ENCODE measurements at places on chromosomes 12 and 14. TPM values are rescaled to one million over a fixed set of nuclear protein-coding genes. Genes with fewer than 3 reads are reported as not detected.

DNA sequence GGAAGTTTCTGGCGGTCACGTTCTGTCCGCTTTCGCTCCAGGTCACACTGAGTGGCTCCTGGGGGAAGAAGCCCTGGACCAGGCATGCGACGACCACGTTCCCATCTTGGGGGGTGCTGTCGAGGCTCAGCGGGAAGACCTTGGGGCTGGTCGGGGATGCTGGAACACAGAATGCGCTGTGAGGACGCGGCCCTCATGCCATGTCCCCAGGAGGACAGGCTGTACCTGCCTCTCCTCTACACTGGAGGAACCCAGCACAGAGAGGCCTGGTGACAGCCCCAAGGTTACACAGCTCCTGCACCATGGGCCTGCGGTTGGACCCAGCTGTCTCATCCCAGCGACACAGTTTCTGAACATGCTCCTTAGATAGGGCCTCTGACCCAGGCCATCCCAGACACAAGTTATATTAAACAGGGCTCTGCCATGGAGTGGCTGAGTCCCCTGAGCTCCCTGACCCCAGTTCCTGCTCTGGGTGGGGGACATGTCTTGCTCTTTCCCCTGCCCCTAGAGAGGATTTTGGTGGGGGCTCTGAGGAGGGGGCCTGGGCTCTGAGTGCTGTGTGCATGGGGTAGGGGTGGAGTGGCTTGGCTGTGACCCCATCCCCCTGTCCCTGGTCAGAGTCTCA, 62.0 kb downstream of the TMEM121 start:
- no peak overlapping the region for H3K4me3 ChIP-seq
- H3K27me3 ChIP-seq: no peaks in the 10 kb centered on the region
- no peaks in the 10 kb centered on the region for H3K4me1 ChIP-seq
- H3K36me3 ChIP-seq: no peaks in the 10 kb centered on the region
- no peak overlapping the region for H3K27ac ChIP-seq

Gene OR4E2
- total RNA-seq: not detected

GRCh38 chr14:93033084-93033982, 82.4 kb downstream of the ITPK1 start:
- H3K4me3 ChIP-seq: peak overlapping the region; percentile 4
- DNase-seq: peak; percentile 20
- peaks cover 52% of the 10 kb centered on the region for H3K4me1 ChIP-seq
- no peaks in the 10 kb centered on the region for H3K27me3 ChIP-seq

Gene SYNDIG1L
- not detected for total RNA-seq

GRCh38 chr12:123113026-123113425, 37.9 kb downstream of the PITPNM2 start:
- H3K36me3 ChIP-seq: peaks cover 12% of the 10 kb centered on the region
- no peak for DNase-seq
- H3K27ac ChIP-seq: peak overlapping the region; percentile 20

GRCh38 chr12:112304436-112304835, 77.8 kb downstream of the HECTD4 start:
- no peak for DNase-seq
- H3K36me3 ChIP-seq: peaks cover 12% of the 10 kb centered on the region
- no peak overlapping the region for H3K4me3 ChIP-seq
- H3K27me3 ChIP-seq: no peaks in the 10 kb centered on the region
- H3K4me1 ChIP-seq: peaks cover 8% of the 10 kb centered on the region

- no peak for DNase-seq
- H3K4me1 ChIP-seq: no peaks in the 10 kb centered on the region
- no peaks in the 10 kb centered on the region for H3K27me3 ChIP-seq
- H3K36me3 ChIP-seq: no peaks in the 10 kb centered on the region
Measured at GRCh38 chr12:54227376-54227775, 38.6 kb upstream of the SMUG1 start.

Gene SLC17A8
- total RNA-seq: not detected

Gene COX8C
- not detected for total RNA-seq

DNA sequence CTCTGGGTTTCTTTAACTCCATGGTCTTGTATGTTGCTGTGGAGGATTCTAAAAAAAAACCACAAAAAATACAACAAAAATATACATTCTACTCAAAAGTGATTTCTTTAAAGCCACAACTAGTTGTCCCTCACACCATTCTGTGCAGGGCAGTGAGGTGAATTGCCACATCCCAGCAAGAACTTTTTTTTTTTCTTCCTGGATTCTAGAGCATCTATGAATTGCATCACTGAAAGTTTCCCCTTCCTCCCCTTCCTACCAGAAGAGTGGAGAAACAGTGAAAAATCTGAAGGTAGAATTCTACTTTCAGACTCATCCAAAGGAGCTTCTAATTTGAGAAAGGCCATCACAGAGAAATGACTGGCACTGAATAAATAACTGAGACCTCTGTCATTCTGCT, 395.3 kb downstream of the AEBP2 start:
- peaks cover 30% of the 10 kb centered on the region for H3K4me1 ChIP-seq
- no peaks in the 10 kb centered on the region for H3K27me3 ChIP-seq
- H3K4me3 ChIP-seq: no peak overlapping the region
- peaks cover 4% of the 10 kb centered on the region for H3K36me3 ChIP-seq
- no peak for DNase-seq
- H3K27ac ChIP-seq: peak overlapping the region; percentile 74

GRCh38 chr14:21098076-21098891, at the start of gene ZNF219:
ZNF219 (minus strand) TSS chr14:21098655; CDS start chr14:21093591, 5,064 bp downstream.
- H3K27me3 ChIP-seq: no peaks in the 10 kb centered on the region
- peaks cover 28% of the 10 kb centered on the region for H3K4me1 ChIP-seq
- DNase-seq: peak; percentile 34

DNA sequence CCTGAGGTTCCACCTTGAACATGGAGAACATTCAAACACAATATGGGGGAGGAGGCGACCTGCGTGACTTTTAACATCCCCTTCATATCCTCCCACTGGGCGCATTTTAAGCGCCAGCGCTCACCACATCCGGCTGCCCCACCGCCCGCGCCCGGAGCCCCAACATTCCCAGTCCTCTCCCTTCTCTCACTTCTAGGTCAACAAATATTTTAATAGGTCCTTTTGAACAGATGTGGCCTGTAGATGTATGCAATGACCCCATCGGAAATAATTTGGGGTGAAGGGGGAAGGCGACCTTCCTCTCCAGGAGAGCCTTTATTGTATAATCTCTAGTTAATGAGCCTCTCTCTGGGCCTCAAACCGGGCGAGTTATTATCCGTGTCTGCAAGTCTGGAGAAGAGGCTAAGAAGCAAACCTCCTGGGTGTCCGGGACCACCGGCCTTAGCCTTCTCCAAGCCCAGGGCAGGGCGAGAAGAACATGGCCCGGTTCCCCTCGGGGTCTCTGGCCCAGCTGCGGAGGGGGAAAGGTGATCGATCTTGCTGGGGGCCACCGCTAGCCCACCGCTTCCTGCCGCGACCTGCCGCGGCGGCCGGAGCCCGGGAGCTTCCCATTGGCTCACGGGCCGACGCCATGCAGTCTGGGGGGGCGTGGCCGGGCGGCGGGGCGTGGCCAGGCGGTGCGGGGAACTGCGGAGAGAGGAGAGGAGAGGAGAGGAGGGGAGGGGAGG, 83.2 kb upstream of the HMGA2 start:
- H3K4me1 ChIP-seq: peaks cover 15% of the 10 kb centered on the region
- peak overlapping the region; percentile 76 for H3K27ac ChIP-seq
- no peaks in the 10 kb centered on the region for H3K36me3 ChIP-seq

Gene CD163L1
- not detected for total RNA-seq

GRCh38 chr12:113056631-113057488, at the start of gene DTX1:
DTX1 (plus strand) TSS chr12:113056730; CDS start chr12:113058193, 1,463 bp downstream.
- no peaks in the 10 kb centered on the region for H3K36me3 ChIP-seq
- H3K4me1 ChIP-seq: peaks cover 6% of the 10 kb centered on the region
- H3K27me3 ChIP-seq: peaks cover 1% of the 10 kb centered on the region
- H3K27ac ChIP-seq: peak within 1 kb of the TSS; percentile 40
- DNase-seq: peak; percentile 41
- H3K4me3 ChIP-seq: peak within 1 kb of the TSS; percentile 64

DNA sequence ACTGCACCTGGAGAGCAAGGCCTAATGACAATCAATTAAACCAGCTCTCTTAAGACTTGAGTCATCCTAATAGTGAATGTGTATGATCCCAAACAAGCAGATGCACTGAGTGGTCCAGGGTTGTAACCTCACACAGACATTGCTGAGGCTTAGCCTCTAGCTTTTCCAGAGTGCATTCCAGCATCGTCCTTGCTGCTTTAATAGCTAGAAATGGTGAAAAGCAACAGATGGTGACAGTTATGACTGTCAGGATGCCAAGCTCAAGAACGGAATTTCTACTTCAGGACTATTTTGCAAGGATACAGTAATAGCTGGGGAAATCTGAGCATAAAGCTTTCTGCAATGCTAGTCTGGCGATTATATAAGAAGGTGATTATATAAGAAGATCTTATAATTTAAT, 34.6 kb downstream of the PTPRR start:
- H3K36me3 ChIP-seq: no peaks in the 10 kb centered on the region
- H3K27ac ChIP-seq: no peak overlapping the region
- DNase-seq: no peak

GRCh38 chr12:31118347-31119191, 44.9 kb downstream of the DDX11 start:
- DNase-seq: peak; percentile 56
- no peaks in the 10 kb centered on the region for H3K27me3 ChIP-seq
- H3K4me3 ChIP-seq: peak overlapping the region; percentile 30
- no peaks in the 10 kb centered on the region for H3K4me1 ChIP-seq

DNA sequence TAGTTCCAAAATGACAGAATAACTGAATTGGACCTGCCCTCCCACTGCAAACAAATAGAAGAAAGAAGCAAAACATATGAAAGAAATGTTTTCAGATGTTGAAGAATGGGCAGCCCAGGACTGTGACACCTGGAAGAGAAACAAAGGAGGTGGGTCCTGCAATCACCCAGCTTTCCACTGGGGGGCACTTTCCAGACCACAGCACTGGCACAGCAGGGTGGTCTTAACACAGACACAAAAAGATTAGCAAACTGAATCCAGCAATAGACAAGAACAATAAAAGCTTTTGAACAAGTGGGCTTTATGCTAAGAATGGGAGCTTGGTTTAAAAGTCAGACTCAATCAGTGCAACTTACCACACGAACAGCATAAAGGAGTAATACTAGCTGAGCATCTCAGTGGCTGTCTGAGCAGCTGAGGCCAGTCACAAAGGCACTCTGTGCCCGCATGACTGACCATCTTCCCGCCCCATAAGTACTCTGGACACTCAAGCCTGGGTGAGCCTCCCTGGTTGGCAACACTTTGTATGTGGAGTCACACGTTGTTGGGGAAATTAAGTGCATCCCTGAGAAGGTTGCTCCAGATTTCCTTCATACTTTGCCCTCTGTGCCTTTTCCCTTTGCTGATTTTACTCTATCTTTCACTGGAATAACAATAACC, 27.7 kb downstream of the JKAMP start:
- H3K36me3 ChIP-seq: no peaks in the 10 kb centered on the region
- H3K27me3 ChIP-seq: peaks cover 9% of the 10 kb centered on the region

GRCh38 chr12:21500786-21501257, 613 bp downstream of the RECQL start:
- H3K36me3 ChIP-seq: peaks cover 34% of the 10 kb centered on the region
- no peaks in the 10 kb centered on the region for H3K27me3 ChIP-seq
- H3K27ac ChIP-seq: no peak overlapping the region
- no peak overlapping the region for H3K4me3 ChIP-seq

DNA sequence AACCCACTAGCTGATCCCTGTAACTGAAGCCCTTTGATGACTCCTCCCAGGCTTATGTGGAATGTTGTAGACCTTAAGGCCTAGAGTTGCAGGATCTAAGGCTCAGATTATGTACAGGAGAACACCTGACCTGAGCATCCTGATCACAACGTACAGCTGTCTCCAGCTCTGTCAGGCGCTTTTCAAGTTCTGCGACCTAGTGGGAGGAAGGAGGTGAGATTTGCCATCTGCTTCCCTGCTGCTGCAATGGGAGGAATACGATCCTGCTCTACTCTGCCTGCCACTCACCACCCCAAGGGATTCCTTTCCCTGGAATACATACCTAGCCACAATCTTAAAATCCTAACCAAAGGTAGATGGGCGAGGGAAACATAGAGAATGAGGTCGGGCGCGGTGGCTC, 10.5 kb downstream of the MBD6 start:
- no peaks in the 10 kb centered on the region for H3K27me3 ChIP-seq
- peaks cover 14% of the 10 kb centered on the region for H3K36me3 ChIP-seq
- peaks cover under 1% of the 10 kb centered on the region for H3K4me1 ChIP-seq
- no peak for DNase-seq

GRCh38 chr12:10901427-10901826, 7.9 kb downstream of the TAS2R13 start:
- DNase-seq: no peak
- no peaks in the 10 kb centered on the region for H3K4me1 ChIP-seq
- H3K36me3 ChIP-seq: peaks cover 17% of the 10 kb centered on the region

Gene SIX4
- not detected for total RNA-seq

GRCh38 chr14:51993285-51993920, 4.1 kb downstream of the RTRAF start:
- peaks cover 42% of the 10 kb centered on the region for H3K36me3 ChIP-seq
- no peak overlapping the region for H3K4me3 ChIP-seq
- DNase-seq: no peak
- no peaks in the 10 kb centered on the region for H3K27me3 ChIP-seq

GRCh38 chr12:63151623-63152320, 771 bp upstream of the AVPR1A start:
- H3K27ac ChIP-seq: no peak overlapping the region
- peaks cover 51% of the 10 kb centered on the region for H3K27me3 ChIP-seq
- DNase-seq: peak; percentile 54

DNA sequence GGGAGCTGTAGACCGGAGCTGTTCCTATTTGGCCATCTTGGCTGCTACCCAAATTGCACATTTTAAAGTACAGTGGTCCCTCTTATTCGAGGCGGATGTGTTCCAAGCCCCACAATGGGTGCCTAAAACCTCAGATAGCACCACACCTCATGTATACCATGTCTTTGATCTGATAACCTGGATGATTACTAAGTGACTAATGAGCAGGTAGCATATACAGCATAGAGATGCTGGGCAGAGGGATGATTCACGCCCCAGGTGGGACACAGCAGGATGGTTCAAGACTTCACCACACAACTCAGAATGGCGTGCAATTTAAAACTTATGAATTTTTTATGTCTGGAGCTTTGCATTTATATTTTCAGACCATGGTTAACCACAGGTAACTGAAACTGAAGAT, 255.0 kb downstream of the AKAP6 start:
- no peak overlapping the region for H3K27ac ChIP-seq
- DNase-seq: no peak
- H3K27me3 ChIP-seq: no peaks in the 10 kb centered on the region
- no peak overlapping the region for H3K4me3 ChIP-seq
- no peaks in the 10 kb centered on the region for H3K4me1 ChIP-seq

Gene POTEG
- not detected for total RNA-seq

- DNase-seq: no peak
- H3K4me1 ChIP-seq: no peaks in the 10 kb centered on the region
- H3K36me3 ChIP-seq: no peaks in the 10 kb centered on the region
- H3K27me3 ChIP-seq: no peaks in the 10 kb centered on the region
- no peak overlapping the region for H3K27ac ChIP-seq
Measured at GRCh38 chr14:85574853-85575616, 45.1 kb downstream of the FLRT2 start.

DNA sequence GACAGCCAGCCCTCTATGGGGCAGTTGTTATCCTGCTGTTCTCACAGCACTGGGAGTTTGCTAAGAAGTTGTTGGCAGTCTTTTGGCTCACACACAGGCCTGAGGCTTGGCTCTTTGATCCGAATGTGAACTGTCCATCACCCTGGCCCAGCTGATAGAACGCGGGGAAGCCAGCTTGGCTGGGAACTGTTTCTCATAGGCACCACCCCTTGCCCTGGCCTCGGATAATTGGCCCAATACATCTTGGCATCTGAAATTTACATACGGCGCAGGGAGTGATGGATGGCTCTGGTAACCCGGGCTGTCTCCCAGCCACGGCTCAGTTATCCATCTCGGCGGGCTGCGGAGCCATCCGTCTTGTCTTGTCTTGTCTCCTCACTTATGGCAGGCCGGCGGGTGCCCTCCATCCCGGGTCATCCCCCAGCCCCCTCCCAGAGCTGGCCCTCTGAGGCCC, 164.1 kb downstream of the PHETA1 start:
- H3K27me3 ChIP-seq: peaks cover 13% of the 10 kb centered on the region
- no peak overlapping the region for H3K4me3 ChIP-seq
- H3K27ac ChIP-seq: no peak overlapping the region
- no peak for DNase-seq
- no peaks in the 10 kb centered on the region for H3K36me3 ChIP-seq
- H3K4me1 ChIP-seq: peaks cover 8% of the 10 kb centered on the region
